Brain microvascular endothelial cell (primary cell): ENCODE measurements at places on chromosomes 12 and 14.
A peak's percentile ranks its signal among the peaks of the same experiment; 100 is the strongest.

GRCh38 chr12:32115404-32116104 is 8.9 kb downstream of the BICD1 start:
- peak; percentile 99 for DNase-seq

- no peak for DNase-seq
These were observed 22.6 kb downstream of the ACADS start for GRCh38 chr12:120748242-120748641.

DNA sequence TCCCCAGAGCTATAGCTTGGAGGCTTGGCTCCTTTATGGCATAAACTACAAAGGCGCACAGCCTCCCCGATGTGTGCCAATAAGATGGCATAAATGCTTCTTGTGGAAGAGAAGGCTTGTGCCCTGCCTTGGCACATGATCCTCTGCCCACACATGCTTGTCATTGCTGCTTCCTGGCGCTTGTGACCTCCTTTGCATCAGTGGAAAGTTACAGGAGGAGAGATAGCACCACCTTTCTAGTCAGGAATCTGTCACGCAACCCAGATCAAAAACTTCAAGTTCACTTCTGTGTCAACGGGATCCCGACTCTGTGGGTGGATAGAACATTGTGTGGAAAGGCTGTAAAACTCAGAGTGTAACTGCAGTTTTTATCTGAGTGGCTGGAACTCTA is 183.8 kb upstream of the HIF1A start:
- DNase-seq = no peak

DNA sequence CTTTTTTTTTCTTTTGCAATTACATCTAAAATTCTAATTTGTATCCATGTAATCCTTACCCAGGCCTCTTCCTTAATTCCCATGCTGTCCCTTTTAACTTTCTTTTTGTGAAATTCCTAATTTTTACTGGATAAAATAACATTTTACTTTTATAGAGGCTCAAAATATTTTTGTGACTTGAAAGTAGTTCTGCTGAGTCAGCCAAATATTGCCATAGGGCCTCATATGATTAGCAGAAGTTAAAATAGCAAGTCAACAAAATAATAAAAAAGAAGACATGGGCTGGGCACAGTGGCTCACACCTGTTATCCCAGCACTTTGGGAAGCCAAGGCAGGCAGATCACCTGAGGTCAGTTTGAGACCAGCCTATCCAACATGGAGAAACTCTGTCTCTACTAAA is 2.0 kb downstream of the C3AR1 start:
- DNase-seq = no peak

- DNase-seq = no peak
These were observed 65.4 kb upstream of the AMIGO2 start for GRCh38 chr12:47145188-47145587.

- no peak for DNase-seq
These were observed 378.8 kb downstream of the ALG10 start for GRCh38 chr12:34400986-34401658.

DNA sequence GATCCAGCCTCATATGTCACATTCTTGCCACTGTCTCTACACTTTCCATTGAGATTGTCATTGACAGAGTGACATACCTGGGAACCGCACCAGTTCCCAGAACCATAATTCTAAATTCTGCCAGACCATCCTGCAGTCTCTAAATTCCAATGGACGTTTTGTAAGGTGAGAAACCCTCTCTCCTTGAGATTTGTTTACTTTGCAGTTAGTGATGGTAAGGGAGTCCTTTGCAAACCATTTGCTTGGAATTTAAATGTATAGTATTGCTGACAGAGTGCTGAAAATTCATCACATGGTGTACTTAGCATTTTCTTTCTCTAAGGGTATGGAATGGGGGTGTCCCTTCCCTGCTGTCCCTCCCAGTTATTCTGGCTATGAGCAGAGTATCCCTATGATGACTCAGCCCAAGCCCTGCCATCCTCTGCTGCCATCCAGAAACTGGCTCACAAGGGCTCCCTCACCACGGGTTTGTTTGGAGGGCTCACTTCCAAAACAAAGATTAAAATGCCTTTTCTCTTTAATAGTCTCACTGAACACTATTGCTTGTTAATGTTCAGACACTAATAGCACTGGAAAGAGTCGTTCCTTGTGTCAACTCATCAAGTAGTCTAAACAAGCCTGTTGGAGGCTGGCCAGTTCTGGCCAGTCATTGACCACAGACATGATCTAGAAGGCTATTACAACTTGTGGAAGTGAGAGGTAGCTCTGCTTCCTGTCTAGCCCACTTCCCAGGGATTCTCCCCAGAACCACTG is 129.0 kb upstream of the HMGA2 start:
- DNase-seq = peak; percentile 99

- DNase-seq = no peak
These were observed 43.6 kb downstream of the RFLNA start for GRCh38 chr12:124338448-124338847.

- no peak for DNase-seq
These were observed 10.2 kb upstream of the SH2B3 start for GRCh38 chr12:111395336-111396187.

DNA sequence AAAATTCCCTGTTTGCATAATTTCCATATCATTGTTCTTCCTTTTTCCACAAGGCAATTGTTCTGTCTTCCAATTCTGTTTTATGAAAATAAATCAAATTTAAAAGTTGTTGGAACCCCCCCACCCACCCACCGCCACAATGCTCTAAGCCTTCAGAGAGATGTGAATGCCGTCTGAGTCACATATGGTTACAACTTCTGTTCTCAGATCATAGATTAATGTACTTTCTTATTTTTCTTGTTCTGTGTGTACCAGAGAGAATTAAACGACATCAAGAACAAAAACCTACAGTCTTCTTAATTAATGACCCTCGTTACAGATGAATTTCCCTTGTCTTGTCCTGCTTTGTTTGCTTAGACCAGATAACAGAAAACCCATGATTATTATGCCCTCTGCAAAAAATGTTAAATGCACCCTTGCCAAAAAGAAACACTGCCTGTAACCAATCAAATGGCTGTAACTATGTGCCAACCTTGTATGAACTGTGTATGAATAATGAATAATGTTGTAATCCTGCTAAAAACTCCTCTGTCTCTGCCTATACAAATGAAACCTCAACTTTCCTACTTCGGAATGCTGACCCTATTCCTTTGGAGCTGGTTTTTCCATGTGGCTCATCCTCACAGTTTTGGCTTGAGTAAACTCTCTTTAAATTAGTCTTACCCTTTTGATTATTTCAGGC is 14.0 kb downstream of the OR6S1 start:
- DNase-seq = no peak

GRCh38 chr14:81113176-81113575 is 107.6 kb downstream of the GTF2A1 start:
- DNase-seq = no peak

DNA sequence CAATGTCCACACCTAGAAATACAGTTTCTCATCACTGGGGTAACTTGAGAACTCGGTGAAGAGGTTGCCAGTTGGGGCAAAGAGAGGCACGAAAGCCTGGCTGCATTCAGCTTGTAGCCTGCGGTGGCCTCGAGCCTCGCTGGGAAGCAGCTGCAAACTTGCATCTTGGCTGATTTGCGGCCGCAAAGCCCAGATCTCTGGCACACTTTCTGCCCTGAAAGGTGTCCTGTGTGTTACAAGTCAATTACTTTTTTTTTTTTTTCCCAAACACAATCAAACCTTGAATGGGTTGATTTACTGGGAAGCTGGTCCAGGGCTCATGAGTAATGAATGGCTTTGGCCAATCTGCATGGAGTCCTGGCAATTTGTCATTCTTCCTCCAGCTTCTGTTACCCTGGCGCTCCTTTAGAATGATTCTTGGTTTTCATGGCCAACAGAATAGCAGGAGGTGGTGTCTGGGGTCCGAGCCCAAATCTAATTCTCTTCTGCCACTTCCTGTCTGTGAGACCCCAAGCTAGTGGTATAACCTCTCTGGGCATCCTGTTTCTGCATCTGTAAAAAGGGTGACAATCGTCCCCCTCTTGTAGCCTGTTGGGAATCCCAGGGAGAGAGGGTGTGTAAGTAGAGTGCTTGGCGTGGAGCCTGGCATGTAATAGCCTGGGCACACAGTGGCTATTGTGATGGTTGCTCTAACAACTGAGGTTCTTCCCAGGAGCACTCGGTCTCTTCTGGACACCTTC is 6.7 kb downstream of the BCL7A start:
- DNase-seq = no peak

DNA sequence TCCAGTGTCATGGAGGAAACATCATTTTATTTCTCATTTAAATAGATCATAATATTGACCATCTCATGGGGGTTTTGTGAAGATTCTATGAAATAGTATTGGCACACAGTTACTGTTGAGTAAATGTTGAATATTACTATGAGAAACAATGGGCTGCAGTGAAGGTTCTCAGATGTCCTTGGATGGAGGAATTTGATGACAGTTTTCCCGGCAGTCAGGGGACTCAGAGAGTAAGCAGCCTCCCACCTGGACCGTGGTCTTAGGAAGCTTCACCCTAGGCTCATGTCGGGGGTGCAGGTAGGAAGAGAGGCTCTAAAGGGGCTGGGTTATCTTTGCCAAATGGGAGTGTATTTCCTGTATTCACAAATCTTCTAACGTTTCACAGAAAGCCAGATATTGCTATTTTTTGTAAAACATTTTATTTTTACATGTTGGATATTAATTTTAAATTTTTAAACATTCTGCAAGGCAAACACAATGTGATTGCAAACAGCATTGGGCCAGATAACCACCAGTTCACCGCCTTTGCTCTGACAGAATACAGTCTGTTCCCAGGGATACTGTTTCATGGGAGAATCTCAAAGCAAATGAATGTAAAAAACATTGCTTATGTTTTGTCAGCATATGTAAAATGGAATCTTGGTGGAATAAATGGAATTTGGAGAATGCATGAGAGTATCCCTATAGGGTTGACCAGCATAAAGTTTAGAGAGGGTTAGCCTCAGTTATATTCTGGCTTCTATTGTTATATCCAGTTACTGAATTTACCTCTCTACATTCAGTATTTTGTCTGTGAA is 380.8 kb upstream of the TMEM132C start:
- DNase-seq = no peak

DNA sequence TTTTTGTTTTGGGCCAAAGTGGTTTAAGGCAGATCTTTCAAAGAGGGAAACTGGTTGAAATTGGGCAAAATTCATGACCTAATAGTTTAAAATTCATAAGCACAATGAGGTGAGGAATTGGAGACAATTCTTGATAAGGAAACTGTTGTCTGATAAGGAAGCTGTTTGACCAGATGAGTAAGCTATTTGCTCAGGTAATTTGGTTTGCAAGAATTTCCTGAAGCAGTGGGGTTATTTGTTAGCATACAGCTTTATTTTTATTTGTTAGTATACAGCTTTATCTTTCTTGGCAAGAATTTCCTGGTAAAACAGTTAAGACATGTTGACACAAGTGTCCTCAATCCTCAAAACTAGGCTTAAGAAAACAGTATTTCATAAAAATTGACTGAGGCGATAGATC is 559.0 kb downstream of the GALC start:
- DNase-seq = no peak

DNA sequence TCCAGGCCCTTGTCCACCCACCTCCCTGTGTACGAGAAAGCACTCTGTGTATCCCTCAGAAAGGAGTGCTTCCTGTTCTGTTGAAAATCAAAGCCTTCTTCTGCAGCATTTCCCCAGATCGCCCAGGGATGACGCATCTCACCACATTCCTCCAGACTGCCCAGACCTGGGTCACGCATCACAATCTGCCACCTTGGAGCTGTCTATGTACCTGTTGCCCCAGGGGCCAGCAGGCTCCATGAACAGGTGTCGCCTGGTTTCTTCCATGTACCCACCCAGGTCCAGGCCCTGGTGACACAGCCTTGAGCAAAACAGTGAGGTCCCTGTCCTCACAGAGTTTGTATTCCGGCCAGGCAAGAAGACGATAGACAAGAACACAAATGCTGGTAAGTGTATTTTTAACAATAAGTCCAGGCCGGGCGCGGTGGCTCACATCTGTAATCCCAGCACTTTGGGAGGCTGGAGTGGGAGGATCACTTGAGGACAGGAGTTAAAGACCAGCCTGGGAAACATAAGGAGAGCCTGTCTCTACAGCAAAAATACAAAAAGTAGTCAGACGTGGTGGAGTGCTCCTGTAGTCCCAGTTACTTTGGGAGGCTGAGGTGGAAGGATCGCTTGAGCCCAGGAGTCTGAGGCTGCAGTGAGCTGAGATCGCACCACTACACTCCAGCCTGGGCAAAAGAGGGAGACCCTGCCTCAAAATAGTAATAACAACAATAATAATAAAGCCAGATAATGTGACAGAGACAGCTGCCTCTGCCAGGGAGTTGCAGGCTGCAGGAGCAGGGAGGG is 6.8 kb upstream of the PPP1R13B start:
- DNase-seq = no peak

DNA sequence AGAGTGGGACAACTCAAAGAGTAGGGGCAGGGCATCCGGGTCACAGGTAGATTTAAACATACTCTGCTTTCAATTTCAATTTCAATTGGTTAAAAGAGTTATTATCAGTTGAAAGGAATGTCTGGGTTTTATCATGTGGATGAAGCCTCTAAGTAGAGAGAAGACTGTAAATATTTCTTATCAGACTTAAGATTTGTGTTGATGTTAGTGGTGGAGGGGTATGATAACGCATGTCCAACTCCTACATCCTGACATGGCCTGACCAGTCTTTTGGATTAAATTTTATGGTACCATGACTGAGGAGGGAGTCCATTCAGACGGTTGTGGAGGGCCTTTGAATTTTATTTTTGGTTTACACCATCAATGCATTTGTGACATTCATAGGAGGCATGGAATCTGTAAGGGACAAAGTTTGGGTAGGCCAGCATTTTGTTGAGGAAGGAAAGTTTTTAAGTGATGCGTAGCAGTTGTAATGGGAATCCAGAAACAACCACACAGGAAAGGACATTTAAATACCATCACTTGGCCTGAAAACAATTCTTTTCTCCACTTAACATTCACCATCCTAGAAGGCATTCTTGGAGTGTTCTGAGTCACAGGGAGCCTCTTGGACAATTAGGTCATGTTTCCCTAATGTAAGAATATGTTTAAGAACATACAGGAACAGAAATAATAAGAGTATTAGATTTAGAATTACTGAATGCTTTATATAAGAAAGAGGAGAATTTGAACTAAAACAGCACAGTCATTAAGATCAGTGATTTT is 371.9 kb downstream of the ATP23 start:
- DNase-seq = peak; percentile 80

DNA sequence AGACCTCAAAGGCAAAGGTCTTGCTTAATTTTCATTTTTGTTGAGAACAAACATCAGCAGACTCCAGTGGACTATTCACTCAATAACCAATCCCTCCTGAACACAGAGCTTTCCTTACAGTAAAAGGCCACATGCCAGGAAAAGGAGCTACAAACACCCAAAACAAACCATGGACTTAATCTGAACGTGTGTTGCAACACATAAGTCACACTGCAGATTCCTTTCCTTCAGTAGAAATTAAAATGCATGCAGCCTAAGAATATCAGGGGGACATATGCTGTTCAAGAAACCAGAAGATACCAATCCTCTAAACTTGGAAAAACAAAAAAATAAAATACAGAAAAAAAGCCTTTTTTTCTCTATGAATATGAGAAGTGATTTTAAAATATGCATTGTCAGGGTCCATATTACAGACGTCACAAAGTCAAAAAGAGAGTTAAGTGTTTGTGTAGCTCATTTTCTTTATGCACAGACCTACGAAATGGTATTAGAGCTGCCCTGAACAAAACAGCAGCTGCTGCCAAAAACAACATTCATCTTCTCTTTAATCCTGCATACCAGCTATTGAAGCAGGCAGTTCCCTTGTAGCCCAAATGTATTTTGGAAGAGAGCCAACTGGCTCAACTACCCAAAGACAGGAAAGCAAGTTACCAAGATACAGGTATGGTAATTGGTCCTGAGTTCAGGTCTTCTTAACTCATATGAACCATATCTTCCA is 26.2 kb downstream of the KITLG start:
- DNase-seq = peak; percentile 53

GRCh38 chr14:72663956-72664650 is 229.8 kb downstream of the DPF3 start:
- DNase-seq = no peak
